ENCODE measurements at places on chromosomes 3 and 15.
A peak's percentile ranks its signal among the peaks of the same experiment; 100 is the strongest.

DNA sequence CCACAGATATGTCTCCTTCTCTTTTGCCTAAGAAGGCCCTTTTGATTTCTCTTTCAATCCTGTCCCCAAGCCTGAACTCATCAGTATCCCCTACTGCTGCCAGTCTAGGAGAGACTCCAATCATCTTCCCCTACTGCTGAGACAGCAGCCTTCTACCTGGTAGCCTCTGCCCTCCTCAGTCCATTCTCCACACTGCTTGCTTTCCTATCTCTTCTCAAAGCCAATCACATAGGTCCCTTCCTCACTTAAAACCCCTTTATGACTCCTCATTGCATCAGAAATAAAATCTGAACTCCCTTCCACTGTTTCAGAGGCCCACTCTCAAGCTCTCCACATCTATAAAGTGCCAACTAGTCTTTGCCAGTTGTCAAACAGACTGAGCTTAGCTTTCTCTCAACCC lies 1081.8 kb upstream of the CFAP20DC start:
- H3K27me3 ChIP-seq = no peaks in the 10 kb centered on the region
- H3K27ac ChIP-seq = no peak overlapping the region
- no peaks in the 10 kb centered on the region for H3K4me1 ChIP-seq
- no peak for DNase-seq

GRCh38 chr3:142489572-142490323 lies 41.9 kb upstream of the XRN1 start:
- no peaks in the 10 kb centered on the region for H3K27me3 ChIP-seq
- H3K4me3 ChIP-seq = no peak overlapping the region
- DNase-seq = no peak
- H3K36me3 ChIP-seq = peaks cover 89% of the 10 kb centered on the region
- H3K4me1 ChIP-seq = peaks cover 3% of the 10 kb centered on the region

DNA sequence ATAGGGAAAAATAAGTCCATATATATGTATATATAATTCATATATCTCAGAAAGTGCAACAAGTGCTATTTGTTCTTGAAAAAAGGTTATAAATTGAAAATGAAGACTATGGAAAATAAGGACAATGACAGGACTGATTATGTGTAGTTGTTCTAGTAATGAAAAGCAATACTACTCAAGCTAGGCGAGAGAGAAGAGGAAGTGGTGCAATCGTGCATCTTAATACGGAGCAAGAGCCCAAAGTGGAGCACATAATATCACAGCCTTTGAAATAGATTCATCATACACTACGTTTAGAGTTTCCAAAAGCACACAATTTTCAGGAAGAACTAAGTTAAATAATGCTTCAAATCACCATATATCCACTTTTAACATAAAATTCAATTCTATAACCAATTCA lies 87.9 kb downstream of the ULK4 start:
- no peak overlapping the region for H3K4me3 ChIP-seq
- DNase-seq = no peak
- H3K4me1 ChIP-seq = no peaks in the 10 kb centered on the region
- no peaks in the 10 kb centered on the region for H3K36me3 ChIP-seq
- H3K27ac ChIP-seq = no peak overlapping the region

- H3K27ac ChIP-seq = no peak overlapping the region
- H3K4me1 ChIP-seq = no peaks in the 10 kb centered on the region
- H3K27me3 ChIP-seq = no peaks in the 10 kb centered on the region
- DNase-seq = no peak
- H3K4me3 ChIP-seq = no peak overlapping the region
These were observed 95.7 kb upstream of the SLC24A5 start for GRCh38 chr15:48025118-48025517.

GRCh38 chr3:166125179-166125578 lies 288.0 kb upstream of the BCHE start:
- DNase-seq = no peak
- no peak overlapping the region for H3K27ac ChIP-seq
- H3K27me3 ChIP-seq = no peaks in the 10 kb centered on the region
- no peaks in the 10 kb centered on the region for H3K4me1 ChIP-seq

DNA sequence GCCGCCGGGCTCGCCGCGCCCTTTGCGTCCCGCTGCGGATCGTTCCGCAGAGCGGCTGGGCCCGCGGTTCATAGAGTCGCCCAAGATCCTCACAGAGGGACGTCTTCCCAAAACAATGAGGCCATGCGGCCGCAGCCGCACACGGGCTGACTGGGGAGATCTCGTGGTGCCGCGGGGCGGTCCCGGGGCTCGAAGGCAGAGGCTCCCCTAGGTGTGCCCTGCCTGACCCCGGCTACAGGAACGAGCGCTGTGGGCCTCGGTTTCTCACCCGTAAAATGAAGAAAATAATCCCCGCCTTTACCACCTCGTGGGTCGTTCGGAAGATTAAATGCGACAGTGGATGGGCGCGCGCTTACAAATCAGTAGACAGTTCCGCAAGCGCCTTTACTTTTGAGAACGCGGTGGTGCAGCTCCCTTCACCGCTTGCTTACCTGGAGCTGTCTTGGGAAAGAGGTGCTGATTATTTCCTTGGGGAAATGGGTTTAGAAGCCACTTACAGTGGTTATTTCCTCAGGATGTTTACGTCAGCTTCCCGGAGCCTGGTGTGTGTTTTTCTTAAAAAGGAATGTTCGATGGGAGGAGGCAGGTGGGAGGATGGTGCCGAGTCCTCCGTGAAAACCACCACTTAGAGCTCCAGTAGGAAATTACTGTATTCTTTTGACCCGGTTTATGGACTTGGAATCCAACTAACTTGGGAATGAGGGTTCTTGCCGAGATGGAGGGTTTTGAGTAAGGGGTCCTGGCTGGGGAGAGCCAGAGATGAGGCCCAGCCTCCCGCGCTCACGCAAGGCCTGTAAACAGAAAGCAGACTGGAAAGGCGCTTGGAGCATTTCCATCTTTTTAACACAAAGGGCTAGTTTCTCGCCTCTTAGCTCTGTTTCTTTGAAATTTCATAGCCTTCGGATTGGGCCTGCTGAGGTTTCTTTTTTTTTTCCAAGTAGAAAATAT lies 1.9 kb upstream of the MEX3B start:
- H3K27ac ChIP-seq = peak overlapping the region; percentile 64
- H3K4me3 ChIP-seq = peak overlapping the region; percentile 33
- peaks cover 10% of the 10 kb centered on the region for H3K4me1 ChIP-seq
- peaks cover 17% of the 10 kb centered on the region for H3K36me3 ChIP-seq
